ENCODE measurements at places on chromosomes 3 and 15.

- no peak for DNase-seq
Measured at GRCh38 chr15:80788536-80788935, 9.4 kb downstream of the CEMIP start.

GRCh38 chr3:27454914-27455313, 29.3 kb downstream of the SLC4A7 start:
- no peak for DNase-seq

- no peak for DNase-seq
Measured at GRCh38 chr3:196604548-196604947, 34.9 kb upstream of the NRROS start.

- DNase-seq = no peak
Measured at GRCh38 chr15:32818758-32819447, 101.1 kb downstream of the GREM1 start.

DNA sequence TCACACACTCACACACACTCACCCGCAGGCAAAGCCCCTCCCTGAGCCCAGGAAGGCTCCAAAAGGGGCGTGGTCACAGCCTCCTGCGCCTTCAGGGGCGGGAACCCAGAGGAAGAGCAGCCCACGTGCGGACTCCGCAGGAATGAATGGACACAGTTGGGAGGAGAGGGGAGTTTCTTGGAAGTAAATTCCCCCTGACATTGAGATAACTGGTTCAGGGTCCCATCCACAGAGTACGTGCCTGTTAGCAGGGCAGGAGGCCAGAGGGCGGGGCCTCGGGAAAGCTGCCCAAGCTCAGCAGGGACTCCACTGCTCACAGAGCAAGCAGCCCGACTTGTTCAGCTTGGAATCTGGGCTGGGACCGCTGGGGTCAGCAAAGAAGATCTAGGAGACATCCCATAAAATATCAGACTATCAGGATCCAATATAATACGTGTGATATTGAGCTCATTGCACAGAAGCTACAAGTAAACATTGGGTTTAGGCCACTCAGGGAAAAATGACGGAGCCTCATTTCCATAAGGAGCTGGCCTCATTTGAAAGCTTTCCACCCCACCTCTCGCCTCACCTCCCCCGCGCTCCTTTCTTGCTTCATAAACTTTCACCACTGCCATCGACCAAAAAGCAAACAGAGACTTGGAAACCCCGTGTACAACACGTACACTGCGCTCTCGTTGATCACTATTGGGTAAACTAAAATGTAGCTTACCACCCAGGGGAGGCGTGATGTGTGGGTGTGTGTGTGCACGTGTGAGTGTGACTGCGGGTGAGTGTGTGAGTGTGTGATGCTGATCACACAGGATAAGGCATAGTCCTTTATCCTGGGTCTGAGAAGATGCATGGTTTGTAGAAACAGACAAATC, 36.0 kb downstream of the TM2D3 start:
- DNase-seq = peak; percentile 76

DNA sequence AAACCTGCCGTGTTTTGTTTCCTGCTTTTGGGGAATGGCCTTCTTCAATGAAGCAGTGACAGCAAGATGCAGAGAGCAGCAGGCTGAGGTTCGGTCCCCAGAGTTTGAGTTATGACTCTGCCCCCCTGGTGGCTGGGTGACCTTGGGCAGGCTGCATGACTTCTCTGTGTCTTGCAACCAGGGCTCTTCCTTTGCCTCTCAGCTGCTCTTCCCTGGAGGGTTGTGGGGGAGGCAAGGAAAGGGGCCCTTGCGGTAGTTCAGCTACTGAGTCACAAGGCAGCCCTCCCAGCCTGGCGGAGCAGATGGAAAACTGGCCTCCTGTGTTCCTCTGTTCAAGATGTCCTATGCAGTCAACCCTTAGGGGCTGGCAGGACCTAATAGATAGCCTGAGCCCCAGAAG, 17.1 kb downstream of the CTXND1 start:
- no peak for DNase-seq

GRCh38 chr3:62817678-62818077, 57.5 kb downstream of the CADPS start:
- DNase-seq = no peak

DNA sequence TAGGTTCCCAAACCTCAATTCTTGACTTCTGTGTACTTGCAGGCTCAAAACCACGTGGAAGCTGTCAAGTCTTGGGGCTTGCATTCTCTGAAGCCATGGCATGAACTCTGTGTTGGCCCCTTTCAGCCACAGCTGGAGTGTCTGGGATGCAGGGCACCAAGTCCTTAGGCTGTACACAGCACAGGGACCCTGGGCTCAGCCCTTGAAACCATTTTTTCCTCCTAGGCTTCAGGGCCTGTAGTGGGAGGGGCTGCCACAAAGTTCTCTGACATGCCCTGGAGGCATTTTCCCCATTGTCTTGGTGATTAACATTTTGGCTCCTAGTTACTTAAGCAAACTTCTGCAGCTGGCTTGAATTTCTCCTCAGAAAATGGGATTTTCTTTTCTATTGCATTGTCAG, 135.4 kb downstream of the ATG7 start:
- no peak for DNase-seq

GRCh38 chr3:150439657-150440056, 31.6 kb downstream of the TSC22D2 start:
- DNase-seq = no peak

DNA sequence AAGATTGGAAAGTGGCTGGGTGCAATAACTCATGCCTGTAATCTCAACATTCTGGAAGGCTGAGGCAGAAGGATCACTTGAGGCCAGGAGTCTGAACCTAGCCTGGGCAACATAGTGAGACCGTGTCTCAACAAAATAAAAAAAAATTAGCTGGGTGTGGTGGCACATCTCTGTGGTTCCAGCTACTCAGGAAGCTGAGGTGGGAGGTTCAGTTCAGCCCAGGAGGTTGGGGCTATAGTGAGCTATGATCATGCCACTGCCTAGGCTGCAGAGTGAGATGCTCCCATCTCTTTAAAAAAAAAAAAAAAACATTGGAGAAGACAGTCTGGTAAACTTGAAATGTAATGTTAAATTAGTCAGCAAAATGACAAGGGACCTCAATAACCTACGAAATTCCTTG, 57.9 kb downstream of the STAG1 start:
- no peak for DNase-seq

- no peak for DNase-seq
Measured at GRCh38 chr3:188064831-188065493, 89.0 kb upstream of the LPP start.

GRCh38 chr3:47152578-47152977, 11.3 kb downstream of the SETD2 start:
- DNase-seq = no peak
